ENCODE measurements at places on chromosomes 2 and 18.

DNA sequence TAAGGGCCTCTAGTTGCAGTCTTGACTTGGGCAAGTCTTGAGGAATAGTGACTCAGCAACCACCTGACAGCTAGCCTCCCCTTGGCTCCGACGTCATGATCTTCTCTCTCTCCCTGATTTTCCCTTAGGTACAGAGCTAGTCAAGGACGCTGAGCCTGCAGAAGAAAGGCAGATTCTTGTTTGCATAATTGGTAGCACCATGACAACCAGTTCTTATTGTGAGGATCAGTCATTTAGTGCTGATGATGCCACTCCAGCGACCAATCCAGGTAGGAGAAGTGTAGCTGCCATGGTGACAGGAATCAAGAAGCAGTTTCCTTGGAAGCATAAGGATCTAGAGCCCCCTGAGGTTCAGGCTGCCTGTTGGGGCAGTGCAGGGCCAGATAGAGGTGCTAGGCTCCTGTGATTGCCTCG lies 2.8 kb upstream of the RESP18 start:
- DNase-seq, result peak; percentile 50

GRCh38 chr2:222842491-222843174 lies 18.2 kb upstream of the ACSL3 start:
- peak; percentile 87 for DNase-seq

DNA sequence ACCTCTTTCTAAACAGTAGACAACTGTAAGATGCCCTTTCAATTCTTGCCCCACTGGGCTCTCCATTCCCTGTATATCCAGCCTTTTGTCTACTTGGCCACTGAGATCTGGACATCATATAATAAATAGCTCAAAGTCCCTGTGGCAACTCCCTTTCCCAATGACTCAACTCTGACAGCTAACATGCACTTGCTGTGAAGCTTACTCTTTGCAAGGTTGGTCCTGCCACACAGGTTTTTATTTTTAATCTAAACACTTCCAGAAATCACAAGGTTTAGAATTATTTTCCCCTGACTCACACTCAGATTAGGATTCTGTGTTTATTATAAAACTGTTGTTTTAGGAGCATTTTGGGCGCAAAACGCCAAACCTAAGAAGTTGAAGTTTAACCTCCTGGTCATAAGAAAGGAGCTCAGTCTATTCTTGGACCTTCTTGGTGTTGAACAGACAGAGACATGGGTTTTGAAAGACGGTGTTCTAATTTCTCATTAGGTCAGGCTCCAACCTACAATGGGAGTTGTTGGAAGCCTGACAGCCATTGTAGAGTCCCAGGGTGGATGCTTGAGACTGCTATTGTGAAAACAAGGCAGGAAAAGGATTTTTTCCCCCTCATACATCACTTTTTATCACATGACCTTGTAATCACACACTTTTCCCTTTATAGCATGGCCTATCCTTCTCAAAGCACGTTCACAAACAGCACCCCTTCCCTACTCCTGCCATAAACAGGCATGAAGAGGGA lies 124.7 kb upstream of the SERPINE2 start:
- peak; percentile 76 for DNase-seq

DNA sequence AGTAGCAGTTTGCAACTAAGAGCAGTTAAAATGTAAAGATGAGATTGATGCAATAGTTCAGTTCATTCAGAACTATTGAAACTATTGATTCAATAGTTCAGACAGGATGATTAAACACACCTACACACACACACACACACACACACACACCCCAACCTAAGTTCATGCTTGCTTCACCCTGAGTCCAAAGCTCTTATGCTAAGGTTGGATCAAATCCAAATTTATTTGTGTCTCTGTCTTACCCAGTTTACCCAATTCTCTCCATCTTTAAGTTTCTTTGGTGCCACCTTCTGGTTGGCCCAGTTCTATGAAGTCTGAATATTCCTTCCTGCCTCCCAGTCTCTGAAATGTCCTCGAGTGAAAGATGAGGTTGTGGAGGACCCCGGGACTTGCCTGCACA lies 5.1 kb downstream of the SERPINB8 start:
- DNase-seq, result peak; percentile 57

DNA sequence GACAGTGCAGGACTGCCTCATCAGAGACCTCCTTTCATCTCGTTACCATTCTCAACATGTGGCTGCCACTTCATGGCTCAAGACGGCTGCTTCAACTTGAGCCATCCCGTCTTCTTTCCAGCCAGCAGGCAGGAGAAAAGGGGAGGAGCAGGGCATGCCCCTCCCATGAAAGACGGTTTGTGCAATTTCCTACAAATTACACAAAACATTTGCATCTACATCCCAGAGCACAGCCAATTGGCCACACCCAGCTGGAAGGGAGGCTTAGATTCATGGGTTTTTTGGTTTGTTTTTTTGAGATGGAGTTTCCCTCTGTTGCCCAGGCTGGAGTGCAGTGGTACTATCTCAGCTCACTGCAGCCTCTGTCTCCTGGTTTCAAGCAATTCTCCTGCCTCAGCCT lies 11.8 kb downstream of the UCN start:
- DNase-seq, result no peak

DNA sequence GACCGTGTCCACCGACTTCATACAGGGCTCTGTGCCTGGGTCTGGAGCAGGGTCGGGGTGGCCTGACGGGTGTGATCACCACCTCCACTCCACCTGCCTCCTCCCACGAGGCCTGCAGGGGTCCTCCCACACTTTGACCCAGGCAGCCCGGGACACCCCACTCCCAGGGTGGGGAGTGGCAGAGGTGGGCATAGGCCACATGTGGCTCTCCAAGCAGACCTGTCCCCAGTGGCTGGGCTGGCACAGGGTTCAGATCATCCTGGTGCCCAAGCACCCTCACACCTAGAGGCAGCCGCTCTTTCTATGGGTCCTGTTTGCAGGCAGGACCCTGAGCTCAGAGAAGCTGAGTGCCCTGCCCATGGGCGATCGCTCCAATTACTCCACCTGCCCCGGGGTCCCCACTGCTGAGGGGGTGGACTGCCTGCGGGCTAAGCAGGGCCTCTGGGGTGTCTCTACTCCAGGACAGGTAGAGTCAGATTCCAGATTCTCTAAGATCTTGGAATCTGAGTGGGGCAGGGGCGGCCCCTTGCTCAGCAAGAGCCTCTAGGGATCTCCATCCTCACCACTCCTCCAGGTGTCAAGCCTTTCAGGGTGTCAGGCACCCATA lies 1.4 kb downstream of the NEURL3 start:
- DNase-seq, result no peak

GRCh38 chr18:47893047-47893446 lies 37.4 kb downstream of the SMAD2 start:
- DNase-seq, result no peak
